Progenitor cell of endocrine pancreas (in vitro differentiated cells): ENCODE measurements at places on chromosomes 4 and X.

DNA sequence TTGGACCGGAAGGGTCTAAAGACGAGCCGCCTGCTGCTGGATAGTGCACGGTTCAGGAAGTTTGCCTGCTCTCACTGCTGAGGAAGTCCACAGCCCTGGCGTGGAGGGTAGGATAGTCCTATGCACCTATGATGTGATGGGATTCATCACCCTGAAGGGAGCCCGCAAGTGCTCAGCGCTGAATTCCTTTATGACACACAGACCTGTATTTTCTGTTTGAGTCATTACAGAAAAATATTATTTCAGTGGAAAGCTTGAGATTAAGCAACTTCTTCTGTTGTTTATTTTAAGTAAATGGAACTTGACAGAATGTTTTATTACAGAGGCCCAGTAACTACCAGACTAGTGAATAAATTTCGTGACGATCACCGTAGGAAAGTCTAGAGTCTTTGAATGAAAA is 123.2 kb downstream of the TRIML1 start:
- DNase-seq = no peak

DNA sequence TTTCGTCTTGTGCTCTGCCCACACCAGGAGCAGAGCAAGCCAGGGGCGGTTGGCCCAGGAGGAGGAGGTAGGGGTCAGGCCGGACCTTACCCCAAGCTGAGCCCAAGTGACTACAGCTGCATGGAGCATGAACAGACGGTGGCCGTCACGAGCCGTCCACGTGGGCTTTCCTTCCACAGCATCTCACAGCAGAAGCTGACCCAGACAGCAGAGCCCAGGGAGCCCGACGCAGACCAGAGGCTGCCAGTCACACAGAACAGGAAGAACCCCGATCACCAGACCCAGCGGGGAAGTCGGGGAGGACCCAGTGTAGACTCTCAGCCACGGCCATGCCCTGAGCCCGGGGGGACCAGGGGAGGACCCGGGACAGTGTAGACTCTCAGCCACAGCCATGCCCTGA is 58.0 kb downstream of the FAM53A start:
- DNase-seq = no peak

- no peak for DNase-seq
Measured at GRCh38 chrX:102985192-102985591, 48.1 kb downstream of the RAB40AL start.

- DNase-seq = no peak
Measured at GRCh38 chrX:50638123-50638522, 167.5 kb upstream of the DGKK start.

GRCh38 chr4:11505221-11505971 is 76.7 kb upstream of the HS3ST1 start:
- no peak for DNase-seq

DNA sequence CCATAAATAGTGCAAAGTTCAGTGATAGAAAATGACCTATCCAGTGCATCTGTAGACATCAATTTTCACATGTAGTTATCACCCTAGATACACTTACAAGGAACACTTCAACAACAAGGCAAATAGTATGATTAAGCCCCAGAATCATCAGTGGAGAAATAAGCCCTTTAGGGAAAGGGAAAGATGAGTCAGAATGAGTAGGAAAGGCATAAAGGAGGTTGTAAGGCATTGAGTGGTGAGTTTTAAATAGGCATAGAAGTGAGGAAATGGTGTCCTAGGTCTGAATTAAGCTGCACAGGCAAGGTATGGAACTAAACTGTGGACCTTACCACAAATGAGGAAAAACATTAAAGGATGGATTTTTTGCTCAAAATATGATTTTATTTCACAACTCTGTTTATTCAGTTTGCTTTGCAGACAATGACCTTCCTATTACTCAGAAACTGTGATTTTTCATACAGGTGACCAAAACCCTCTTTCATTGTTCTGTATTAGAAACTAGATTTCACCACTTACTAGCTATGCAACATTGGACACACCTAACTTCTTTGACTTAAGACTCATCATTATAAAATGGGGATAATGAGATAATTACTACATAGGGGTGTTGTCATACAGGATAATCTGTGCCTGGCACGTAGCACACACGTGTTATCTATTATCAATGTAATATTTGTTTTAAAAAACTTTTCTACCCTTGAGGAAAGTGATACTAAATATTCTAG is 57.0 kb upstream of the MAP9 start:
- DNase-seq = no peak

DNA sequence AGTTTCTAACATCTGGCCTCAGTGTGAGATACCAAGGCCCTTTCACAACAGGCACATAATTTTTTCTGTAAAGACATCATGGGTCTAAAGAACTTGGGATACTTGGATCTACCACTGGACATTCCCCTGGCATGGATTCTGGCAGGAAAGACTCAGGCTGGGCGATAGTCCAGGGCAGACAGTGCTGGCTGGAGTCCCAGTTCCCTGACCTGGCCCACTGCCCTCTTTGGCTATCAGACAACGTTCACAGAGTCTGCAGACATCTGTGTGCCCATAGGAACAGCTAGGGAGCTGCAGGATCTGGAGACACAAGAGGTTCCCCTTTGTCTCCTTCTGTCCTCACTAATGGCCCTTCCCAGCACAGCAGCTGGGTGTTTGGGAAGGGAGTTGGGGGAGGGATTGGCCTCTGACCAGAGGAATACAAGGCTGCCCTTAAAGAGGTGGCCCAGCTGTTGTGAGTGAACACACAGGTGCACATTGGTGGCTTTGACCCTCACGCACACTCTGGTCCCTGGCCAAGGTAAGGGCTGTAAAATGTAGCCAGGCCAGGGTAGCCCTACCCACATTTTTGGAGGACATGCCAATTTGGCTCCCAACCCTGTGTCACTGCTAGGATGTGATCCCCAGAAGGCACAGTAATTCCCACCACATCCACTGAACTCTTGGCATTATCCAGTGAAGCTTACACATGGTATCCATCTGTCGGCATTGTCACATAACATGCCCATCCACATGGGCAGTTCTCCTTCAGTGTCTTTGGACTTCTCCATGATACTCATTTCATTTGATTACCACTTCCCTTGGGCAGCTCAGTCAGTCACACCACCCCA is 72.3 kb downstream of the SOX3 start:
- DNase-seq = no peak

DNA sequence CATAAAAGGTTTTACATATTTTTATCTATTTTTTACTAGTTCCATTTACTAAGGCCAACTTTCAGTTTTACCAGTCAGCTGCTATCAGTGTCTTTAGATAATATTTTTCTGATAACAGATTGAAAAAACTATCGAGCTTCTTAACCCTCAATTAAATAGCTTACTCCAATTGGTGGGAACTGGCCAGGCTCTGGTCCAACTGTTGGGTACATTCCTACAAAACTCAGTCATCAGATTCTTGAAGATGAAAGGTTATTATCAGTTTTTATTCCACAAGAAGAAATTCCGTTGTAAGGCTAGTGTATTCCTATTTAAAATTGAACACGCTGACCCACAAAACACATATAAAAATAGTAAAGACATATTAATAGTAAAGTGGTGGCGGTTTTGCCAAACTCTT is 346.2 kb downstream of the MAPK10 start:
- no peak for DNase-seq

- no peak for DNase-seq
Measured at GRCh38 chr4:142348613-142349021, 497.5 kb downstream of the INPP4B start.

DNA sequence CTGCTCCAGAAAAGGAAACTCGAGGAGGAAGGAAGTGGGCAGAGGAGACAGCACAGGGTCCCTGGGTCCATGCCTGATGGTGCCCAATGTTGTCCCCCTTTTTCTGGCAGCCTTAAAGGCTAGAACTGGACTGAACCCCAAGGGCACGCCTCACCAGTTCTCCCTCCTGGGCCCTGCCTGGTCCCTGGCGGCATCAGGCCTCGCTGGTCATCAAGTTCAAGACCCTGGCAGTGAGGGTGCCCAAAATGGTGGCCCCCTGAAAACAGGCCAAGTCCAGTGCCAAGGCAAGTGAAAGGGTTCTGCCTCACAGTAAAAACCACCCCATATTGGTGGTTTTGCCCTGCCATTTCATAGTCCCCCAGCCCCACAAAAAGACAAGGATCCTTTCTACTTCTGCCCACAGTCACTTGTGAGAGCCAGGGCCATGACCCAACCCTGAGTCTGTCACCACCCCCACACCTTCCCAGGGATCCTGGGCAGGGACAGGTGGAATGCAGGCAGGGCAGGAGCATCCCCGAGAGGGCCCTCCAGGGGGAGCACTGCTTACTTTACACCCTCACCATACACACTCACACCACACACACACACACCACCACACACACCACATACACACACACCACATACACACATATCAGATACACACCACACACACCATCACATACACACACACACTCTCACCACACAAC is 107.6 kb downstream of the DCTD start:
- DNase-seq = no peak

GRCh38 chr4:26076000-26076587 is 162.1 kb downstream of the SMIM20 start:
- DNase-seq = no peak

GRCh38 chrX:153832728-153833127 is 2.4 kb upstream of the PDZD4 start:
- DNase-seq = no peak

DNA sequence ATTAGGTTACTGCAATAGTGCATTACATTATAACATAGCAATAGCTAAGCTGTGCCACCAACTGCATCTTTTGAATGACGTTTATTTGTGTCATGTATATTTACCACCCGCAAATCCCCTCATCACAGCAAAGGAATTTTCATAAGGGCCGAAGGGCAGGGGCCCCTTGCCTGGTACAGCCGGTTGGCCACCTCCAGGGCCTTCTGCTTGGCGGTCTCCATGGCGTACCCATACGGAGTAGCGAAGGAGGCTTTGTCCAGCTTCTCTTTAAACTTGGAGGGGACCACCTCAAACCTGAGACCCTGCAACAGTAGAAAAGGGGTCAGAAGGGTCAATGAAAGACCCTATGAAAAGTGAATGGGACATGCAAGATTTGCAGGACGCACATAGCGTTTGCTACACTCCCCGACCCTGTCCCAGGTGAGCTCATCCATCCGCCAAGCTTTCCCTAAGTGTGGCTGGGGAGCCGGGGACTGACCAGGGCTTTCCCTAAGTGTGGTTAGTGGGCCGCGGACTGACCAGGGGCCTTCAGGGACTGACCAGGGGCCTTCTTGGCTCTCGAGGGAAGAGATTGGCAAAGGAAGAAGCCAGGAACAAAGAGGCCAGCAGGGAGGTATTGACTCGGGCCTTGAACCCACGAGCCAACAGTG is 10.6 kb downstream of the ASMTL start:
- no peak for DNase-seq

GRCh38 chr4:61220556-61220955 is 20.4 kb downstream of the ADGRL3 start:
- no peak for DNase-seq

DNA sequence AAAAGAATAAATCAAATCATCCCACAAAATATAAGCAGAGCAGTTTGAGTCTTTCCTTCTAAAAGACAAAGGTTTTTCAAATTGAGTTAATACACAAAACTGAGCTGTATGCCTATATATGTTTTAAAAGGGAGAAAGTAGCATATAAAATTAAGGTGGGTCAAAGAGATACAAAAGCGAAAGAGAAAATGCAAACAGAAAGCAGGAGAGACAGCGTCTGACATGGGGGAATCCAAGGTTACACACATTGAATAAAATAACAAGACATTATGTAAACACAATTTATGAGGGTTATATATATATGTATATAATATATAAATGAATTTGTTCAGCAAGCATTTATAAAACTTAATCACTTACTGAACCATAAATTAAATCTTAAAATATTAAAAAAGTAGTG is 276.1 kb upstream of the LCORL start:
- DNase-seq = no peak

- DNase-seq = no peak
Measured at GRCh38 chr4:20572976-20573375, 127.3 kb upstream of the PACRGL start.

DNA sequence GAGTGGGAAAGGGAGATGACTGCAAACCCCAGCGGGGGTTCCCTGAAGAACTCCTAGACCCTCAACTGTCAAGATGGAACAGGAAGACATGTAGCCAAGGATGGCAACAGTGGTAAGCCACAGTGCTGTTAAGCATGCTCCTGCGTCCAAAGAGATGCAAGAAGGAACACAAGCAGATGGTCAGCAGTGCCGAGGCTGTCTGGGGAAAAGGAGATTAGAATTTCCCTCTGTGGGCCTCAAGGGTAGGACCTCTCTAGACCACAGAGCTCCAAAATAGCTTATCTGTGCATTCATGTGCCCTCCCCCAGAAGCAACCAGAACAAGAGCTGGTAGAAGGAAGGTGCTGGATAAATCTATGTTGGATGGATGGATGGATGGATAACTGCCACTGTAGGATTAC is 82.0 kb upstream of the CPEB2 start:
- DNase-seq = no peak

GRCh38 chrX:6363188-6363587 is 134.5 kb upstream of the NLGN4X start:
- no peak for DNase-seq

DNA sequence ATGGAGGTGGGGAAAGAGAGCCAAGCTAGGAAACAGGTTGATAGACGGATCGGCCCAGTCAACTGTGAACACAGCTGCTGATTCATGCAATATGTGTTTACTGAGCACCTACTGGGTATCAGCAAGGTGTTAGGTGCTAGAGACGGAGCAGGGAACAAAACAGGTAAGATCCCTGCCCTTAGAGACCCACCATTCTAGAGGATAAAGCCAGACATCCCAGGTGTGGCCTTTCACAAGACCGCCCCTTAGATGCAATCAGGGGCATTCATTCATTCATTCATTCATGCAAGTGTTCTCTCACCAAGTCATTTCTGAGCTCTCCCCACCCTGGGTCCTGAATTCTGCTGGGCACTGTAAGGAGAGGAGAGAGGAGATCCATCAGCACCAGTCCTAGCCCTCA is 20.2 kb upstream of the MTM1 start:
- DNase-seq = no peak

- no peak for DNase-seq
Measured at GRCh38 chrX:38106991-38107655, 100.8 kb downstream of the SYTL5 start.

DNA sequence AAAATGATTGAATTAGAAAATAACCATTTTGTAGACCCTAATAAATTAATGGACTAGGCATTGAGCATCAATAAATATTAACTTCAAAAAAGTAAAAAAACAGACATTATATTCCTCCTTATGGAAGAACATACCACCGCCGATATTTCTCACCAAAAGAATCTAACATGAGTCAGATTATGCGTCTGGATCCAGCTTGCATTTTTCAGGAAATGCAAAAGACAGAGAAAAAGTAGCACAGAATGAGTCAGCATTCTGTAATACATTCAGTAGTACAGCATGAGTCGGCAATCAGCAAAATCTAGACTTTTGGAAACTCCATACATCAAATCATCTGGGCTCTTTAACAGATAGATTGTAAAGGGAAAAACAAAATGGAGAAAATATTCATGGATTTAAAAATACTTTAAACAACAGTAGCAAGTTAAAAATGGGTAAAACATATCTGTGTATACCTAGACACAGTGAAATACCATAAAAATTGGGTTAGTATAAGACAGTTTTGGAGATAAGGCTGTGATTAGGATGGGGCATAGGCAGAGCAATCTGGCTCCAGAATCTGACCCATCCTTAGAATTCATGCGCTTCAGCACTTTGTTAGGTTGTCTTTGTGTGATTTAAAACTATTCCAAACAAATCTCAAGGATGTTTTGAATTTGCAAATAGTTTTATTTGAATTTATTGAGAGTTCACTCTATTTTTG is 633.0 kb upstream of the FAM241A start:
- no peak for DNase-seq
